AG09319 (cell line): ENCODE measurements at places on chromosomes 5 and 9.

DNA sequence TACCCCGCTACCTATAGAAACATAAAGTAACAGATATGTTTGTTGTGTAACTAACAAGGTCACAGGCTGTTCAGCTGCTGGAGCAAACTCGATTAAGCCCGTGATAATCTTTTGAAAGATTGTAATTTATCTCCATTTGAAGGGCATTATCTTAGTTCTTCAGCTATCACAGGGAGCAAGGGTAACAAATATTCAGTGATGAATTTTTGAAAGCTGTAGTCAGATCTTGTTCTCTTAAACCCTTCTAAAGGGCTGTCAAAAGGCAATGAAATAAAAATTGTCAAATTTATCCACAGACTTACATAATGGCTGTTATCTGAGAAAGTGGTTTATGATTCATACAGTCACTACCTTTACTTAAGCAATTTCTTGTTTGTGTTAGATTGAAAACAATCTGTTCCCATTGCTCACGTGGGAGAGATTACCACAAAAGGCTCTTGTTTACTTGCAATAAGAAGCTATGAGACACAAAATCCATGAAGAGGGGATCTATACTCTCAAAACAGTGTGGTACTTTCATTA, 78.3 kb upstream of the ZNF608 start:
- DNase-seq, result peak; percentile 44

DNA sequence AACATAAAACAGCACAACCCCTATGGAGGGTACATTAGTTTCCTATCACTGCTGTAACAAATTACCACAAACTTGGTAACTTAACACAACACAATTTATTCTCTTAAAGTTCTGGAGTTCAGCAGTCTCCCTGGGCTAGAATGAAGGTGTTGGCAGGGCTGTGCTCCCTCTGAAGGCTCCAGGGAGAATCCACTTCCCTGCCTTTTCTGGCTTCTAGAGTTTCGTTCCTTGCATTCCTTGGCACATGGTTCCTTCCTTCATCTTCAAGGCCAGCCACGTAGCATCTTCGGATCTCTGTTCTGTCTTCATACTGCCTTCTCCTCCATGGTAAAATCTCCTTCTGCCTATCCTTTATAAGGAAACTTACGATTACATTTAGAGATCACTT, 25.0 kb upstream of the GSN start:
- no peak for DNase-seq

DNA sequence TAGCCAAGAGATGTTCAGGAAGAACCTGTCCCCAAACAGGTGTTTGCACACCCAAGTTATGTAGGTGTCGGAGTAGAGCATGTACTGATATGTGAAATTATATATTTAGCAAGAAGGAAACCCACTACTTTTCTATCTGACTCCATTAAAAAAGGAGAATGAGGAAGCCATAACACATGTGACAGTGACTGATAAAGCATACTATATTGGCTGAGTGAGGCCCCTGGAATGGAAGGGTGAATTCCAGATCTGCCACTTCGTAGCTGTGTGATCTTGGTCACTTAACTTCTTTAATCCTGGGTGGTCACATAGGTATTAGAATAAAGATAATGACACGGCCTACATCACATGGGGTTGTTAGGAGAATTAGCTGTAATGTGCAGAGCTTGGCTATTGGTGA, 116.0 kb upstream of the MAN2A1 start:
- DNase-seq, result no peak

DNA sequence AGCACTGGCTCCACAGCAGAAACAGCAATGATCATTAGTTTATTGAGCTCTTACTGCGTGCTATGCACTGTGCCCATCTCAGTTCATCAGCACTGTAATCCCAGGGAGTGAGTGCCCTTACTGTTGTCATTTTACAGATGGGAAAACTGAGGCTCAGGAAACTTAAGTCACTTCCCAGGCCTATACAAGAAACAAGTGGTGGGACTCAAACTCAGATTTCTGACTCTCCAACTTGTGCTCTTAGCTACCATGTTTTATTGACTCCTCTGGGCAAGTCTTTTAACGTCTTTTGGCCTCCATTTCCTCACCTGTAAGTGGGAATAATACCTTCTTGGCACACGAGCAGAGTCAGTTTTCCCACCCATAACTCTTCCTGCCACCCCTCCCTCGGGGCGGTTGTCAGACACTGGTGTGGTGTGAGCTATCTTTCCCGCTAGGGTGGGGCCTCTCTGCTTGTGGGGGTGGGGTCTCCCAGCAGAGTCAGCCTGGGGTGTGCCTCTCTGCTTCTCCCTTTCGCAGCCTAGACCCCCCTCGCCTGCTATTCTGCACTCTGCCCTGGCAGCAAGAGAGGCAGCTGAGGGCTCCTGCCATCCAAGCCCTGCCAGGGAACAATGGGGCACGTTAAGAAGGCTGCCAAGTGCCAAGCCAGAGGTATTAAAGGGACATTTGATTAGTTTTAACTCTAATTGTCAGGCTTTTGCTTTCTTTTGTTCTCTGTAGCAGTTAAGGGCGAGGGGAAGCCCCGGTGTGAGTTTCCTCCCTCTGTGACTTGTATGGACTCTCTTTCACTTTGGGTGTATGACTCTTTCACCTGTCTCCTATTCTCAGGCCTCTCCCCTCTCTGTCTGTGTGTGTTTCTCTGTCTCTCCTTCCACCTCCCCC, 12.1 kb downstream of the GALNT10 start:
- DNase-seq, result no peak

DNA sequence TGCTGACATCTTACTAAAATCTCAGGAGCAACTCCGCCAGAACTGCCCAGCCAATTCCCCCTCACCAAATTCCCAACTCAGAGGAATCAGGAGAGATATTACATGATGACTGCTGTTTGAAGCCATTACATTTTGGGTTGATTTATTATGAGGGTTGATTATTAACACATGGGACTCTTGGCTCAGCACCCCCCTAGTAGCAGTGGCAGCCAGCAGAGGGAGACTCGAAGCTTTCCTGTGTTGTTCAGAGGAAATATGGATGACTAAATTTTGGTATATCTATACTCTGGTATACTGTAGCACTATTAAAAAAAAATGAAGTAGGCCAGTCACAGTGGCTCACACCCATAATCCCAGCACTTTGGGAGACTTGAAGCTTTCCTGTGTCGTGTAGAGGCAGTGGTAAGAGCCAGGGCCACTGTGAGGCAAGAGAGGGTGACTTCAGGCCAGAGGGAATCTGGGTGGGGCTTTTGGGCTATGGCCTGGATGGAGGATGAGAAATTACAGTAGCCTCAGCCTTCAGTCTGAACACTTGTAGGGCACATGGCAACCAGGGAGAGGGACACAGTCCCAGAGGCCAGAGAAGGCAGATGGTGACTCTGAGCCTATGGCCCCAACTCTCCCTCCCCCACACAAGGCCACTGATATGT, 111.4 kb downstream of the LHX2 start:
- DNase-seq, result peak; percentile 22

DNA sequence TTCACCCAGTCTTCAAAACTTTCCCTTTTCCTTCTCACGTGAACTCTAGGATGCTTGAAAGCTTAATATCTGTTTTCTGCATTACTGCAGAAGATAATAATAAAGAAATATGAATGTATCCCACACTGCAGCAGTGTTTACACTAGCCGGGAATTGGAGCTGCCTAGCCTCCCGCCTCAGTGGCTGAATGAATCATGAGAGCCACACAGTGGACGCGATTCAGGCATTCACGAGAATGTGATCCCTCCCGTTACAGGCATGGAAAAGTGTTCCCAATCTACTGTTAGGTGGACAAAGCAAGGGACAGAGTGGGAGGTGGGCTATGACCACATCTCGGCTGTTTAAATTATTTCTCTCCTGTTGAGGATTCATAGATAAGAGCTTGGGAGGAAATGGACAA, 69.4 kb upstream of the CTSL start:
- no peak for DNase-seq

- no peak for DNase-seq
Observed at GRCh38 chr9:112115970-112116753, 58.9 kb downstream of the SUSD1 start.

DNA sequence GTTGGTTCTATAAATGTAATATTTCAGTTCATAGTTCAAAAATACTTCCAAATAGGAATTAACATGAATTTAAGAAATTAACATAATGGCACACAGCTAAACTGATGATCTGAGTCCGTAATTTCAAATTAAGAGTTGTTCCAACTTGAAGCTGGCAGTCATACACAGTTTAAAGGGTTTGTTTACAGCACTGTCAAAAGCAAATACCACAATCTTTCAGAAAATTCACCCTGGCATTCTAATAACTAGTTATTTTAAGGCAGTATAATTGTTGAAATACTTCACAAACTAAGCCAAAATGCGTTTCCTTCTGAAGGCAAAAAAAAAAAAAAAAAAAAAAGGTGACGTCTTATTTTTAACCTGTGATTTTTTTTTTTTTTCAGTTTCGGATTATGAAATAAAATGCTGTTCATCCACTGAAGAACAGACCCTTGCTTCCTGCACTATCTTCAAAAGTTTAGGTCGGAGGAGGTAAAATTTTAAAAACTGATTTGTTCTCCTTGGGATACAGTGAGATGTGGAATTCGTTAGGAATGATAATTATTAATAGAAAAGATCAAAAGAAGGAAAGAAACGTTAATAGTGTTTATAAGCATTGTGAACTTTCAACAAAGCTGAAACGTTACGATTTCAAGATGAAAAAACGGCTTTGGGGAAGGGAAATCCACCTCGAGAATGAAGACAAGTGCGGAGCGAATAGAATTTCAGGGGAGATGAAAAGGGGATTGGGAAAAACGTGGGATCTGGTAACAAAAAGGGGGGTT, 850 bp downstream of the IL6ST start:
- DNase-seq, result no peak

DNA sequence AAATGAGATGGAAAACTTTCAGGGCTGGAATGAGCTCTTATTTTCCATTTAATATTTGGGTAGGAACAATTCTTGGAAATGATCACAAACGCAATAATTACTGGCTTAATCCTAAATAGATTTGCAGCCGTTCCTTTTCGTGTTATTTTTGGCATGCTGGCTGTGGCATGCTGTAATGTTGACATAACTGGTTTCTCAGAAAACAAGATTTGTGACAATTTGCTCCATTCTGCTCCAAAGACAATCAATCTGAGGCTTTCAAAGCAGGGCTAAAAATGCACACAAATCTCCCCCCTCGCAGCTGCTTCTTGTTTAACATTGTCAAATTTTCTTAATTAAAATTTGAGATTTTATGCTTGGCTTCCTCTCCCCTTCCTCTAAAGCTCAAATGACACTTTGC, 151.2 kb downstream of the TTC39B start:
- DNase-seq, result no peak

DNA sequence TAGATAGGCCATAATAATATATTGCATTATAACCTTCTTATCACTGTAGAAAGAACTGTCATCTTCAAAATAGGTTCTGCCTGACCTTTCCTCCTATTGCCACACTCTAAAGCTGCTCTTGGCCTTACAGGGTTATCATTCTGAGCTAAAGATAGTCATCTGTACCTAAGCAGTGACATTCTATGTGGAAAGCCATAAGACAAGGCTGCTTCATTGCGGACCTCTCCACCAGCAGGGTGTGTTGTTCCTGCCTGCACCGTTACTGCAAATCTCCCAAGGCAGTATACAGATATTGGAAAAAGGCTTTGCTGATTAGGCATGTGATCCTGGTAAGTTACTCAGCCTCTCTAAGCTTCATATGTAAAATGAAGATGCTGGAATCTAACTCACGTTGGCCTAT, 8.1 kb downstream of the ZNF622 start:
- DNase-seq, result no peak

GRCh38 chr9:107141967-107142366, 141.1 kb upstream of the RAD23B start:
- DNase-seq, result no peak

GRCh38 chr5:36611520-36612274, 5.3 kb downstream of the SLC1A3 start:
- no peak for DNase-seq

GRCh38 chr9:35569206-35569605, 35.9 kb upstream of the TESK1 start:
- DNase-seq, result no peak

GRCh38 chr5:54851449-54851848, 133.9 kb downstream of the ESM1 start:
- no peak for DNase-seq

GRCh38 chr5:111016801-111017200, 54.7 kb upstream of the TSLP start:
- DNase-seq, result no peak

DNA sequence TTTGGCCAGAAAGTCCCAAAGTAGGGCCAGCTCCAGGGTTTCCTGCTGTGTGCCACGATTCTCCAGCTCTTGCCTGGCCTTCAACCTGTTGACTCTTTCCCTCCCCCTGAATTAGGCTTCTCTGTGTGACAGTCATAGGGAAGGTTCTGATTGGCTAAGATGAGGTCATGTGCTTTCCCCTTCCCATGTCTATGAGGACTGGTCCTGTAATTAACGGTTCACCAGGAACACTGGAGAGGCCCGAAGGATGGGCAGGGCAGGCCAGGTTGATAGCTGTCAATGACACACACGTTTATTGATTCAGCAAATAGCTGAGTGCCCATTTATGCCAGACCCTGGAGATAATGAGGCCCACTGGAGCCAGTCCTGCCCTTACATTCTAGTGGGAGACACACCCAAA, 9.0 kb upstream of the PRR7 start:
- DNase-seq, result no peak

- DNase-seq, result no peak
Observed at GRCh38 chr9:91486699-91487497, 63.3 kb upstream of the NFIL3 start.

DNA sequence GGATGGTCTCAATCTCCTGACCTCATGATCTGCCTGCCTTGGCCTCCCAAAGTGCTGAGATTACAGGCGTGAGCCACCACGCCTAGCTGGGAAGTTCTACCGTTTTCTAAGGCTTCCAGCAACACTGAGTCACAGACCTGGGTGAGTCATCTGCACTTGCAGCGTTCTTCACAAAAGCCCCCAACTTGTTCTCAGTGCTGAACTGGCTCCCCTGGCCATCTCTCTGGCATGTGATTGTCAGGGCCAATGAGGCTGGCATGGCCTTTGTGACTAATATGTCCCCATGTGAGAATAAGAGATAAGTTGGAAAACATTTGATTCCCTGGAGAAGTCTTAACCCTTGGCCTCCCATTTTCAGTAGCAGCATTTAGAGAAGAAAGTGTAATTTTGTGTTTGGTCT, 124.4 kb downstream of the WDR41 start:
- no peak for DNase-seq

- DNase-seq, result no peak
Observed at GRCh38 chr9:123796618-123797484, 133.1 kb downstream of the DENND1A start.

DNA sequence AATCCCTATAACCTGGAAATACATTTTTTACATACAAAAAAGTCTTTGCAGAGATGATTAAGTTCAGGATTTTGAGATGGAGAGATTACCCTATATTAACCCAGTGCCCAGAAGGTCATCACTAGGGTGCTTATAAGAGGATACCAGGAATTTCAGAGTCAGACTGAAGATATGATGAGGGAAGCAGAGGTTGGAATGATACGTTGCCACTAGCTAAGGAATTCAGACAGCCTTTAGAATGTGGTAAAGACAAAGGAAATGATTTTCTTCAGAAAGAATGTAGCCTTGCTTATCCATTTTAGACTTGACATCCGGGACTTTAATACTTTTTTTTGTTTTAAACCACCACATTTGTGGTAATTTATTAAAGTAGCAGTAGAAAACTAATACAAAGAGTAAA, 2176.8 kb upstream of the C9orf72 start:
- no peak for DNase-seq

GRCh38 chr5:150510460-150511263, 2.7 kb downstream of the NDST1 start:
- no peak for DNase-seq

- no peak for DNase-seq
Observed at GRCh38 chr5:166330036-166330435, 1961.4 kb upstream of the WWC1 start.

GRCh38 chr9:35481347-35481975, 8.4 kb upstream of the RUSC2 start:
- peak; percentile 42 for DNase-seq
